SK-N-MC (cell line): ENCODE measurements at places on chromosomes 7 and 10.

- no peak for DNase-seq
These were observed 2.5 kb downstream of the HOXA4 start for GRCh38 chr7:27128034-27128433.

DNA sequence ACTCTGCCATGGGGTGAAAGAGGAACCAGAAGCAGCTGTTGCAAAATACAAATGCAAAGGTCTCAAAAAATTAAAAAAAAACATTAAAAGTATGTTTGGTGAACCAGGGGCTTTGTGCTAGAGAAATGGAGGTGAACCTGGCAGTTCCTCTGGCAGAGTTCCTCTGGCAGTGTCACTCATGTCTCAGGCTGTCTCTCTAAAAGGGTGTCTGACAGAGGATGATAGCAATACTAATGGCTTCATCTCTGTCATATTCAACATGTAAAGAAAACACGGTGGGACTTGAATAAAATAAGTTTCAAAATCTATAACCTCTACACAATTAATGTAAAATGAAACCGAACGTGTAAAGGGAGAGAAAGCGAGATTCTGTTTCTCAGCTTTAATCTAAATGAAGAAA lies 375.7 kb upstream of the VWC2 start:
- DNase-seq: no peak

DNA sequence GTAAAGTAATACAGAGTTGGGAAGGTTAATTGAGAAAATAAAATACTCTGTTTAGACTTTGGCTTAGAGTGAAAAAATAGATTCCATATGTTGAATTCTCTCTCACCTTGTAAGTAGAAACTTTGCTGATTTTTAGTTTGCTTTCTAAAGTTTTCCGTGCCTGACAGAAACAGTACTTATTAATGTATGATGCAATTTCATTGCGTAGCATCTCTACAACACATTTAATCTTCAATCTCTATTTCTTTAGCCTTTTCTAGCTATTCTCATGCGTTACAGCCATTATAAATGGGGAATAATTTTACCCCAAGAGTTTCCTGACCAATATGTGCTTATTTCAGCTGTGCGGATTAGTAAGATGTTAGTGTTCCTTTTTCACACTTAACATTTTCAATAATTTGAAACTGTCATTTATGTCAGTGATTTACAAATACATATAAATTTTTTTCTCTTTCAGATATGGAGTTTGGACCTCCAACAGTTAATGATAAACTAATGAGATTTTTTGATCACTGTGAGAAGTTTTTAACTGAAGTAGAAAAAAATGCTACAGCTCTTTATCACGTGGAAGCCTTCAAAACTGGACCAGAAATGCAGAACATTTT lies 3.3 kb downstream of the MINPP1 start:
- DNase-seq: no peak

DNA sequence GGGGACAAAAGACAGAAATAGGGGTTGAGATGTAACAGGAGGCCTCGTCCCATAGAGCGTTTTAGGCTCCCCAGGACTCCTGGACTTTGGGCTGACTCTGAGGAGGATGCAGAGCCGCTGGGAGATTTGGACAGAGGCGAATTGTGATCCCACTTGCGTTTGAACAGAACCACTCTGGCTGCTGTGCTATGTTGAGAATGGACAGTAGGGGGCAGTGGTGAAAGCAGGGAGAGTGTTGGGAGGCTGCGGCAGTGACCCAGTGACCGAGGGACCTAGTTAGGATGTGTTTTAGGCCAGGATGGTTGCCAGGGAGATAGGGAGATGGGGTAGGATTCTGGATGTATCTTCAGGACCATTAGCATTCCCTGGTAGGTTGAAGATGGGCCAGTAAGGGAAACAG lies 271.6 kb downstream of the CCDC3 start:
- DNase-seq: no peak

DNA sequence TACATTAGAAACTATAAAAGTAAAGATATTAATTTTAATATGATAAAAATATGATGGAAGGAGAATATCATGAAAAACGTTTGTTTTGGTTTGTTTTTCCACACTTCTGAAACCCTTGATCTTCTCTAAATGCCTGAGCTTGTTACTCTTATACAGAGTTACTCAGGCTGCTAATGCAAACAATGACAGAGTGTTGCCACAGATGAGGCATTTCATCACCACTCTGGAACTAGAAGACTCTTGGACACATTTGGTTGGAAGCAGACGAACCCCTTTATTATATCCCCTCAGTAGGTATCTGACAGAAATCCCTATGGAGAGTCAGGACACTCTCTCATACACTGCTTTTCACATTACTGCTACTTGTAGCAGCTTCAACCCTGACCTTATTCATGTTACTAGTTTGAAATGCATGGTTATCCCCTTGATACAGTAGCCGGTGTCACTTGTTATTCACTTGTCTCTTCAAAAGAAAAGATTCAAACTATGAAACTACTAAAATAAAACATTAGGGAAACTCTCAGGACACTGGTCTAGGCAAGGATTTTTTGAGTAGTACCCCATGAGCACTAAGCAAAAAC lies 66.9 kb downstream of the SEMA3C start:
- no peak for DNase-seq

DNA sequence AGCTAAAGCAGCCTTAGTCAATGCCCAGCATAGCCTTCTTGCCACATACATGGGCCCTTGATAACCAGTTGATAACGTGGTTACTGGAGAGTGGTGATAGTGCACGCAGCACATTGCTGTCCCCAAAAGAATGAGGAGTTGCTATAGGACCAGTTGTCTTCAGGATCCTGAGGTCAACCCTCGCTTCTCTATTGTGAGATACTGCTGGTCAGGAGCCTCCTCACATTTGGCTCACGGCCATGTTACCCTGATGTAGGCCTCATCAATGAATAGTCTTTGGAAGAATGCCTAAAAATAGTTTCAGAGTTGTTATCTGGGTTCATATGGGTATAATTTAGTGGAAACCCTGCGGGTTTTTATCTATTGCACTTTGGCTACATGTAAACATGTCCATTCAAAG lies 230.7 kb downstream of the VTI1A start:
- DNase-seq: no peak

DNA sequence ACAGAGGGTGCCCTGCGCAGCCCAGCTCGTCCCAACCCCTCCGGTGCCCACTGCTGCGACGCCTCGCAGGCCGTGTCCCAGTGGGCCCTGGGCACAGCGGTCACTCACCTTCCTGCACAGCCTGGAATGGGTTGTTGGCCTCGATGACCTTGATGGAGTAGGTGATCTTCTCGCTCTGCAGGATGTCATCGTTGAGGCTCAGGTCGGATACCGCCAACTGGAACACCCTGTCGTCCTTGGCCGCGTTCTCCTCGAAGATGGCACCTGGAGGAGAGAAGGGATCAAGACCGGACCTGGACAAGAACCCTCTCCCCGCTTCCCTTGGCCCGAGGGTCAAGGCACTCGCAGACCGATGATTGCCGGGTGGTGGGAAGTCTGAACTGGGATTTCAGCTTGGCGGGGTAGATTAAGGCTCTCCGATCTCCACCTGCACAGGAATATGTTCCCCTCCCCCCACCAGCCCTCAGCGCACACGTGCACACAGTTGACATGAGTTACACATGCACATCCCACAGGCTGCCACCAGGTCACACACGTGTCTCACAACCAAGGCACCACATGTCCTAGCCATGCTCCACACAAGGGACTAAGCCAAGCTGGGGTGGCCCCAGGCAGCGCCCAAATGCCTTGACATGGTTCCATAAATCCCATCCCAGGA lies 2.6 kb downstream of the GRID1 start:
- no peak for DNase-seq

- DNase-seq: no peak
These were observed 269.7 kb upstream of the PHF14 start for GRCh38 chr7:10703981-10704380.

DNA sequence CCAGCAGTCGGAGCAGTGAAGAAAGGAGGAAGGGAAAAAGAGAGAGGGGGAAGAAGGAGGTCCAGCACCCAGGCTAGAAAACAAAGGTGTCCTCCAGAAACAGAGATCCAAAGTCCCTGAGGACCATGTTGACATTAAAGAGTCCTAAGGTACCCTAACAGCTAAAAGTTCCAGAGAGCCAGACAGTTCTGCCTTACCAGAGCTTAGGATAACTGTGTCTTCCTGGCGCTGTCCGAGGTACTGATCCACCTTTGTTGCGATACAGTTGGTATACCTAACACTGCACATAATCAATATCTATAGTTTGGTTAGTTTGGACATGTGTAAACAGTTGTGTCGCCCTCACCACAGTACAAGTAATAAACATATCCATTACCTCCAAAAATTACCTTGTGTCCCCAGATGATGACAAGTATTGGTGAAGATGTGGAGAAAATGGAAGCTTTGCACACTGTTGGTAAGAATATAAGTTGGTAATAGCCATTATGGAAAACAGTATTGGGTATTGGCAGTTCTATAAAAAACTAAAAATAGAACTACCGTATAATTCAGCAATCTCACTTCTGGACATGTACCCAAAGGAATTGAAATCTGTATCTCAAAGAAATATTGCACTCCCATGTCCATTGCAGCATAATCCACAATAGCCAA lies 59.8 kb downstream of the GRID1 start:
- DNase-seq: no peak

- no peak for DNase-seq
These were observed 33.3 kb downstream of the OTUD1 start for GRCh38 chr10:23472181-23472580.

DNA sequence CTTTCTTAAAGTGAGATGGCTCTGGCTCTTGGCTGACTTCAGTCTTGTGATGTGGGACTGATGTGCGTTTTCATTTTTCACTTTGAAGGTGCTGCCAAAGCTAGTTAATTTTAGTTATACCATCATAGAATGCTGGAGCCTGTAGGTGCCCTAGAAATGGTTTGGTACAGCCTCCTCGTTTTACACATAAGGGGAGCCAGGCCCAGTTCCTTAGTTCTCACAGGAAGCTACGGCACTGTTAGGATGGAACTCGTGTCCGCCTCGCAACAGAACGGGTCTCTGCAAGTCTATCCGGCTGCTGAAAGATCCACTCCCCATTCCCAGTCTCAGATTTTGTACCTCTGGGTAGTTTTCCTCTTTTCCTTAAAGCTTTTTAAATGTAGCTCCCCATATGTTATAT lies 173.2 kb upstream of the PRPS1L1 start:
- DNase-seq: no peak

DNA sequence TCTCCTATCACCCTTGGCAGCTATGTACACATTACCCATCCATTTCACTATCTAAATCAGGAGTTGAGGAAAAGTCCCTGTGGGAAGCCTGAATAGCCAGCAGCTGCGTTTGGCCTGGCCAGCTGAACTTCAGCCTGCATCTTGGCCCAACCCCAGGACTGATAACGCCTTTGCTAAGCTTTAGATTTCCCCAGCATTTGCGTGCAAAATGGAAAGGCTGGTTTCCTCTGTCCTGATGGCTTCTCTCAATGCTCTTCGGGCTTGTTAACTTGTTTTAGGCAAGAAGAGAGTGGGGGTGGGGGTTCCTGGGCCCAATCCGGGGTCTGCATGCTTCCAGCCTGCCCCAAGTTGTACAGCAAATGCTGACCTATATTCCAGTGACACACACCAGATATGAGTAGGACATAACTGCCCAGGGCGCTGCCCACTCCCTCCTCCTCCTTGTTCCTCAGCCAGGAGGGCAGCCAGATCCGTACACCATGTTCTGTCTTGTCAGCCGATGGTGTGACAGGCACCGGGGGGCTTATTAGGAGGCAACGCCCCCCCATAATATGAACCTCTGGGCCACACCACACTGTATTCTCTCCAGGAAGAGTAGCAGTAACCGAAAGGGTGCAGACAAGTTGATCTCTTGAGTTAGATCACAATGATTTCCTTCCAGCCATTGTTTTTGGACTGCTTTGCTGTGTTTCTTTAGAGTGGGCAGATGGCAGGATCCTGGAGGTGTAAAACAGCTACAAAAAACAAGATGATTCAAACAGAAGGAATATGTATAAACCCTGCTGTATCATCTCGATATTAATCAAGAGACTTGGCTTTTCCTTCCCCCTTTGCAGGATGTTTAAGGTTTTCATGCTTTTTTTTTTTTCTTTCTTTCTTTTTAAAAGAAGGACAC lies 339.0 kb downstream of the RNLS start:
- no peak for DNase-seq
